Osteoblast (primary cell): ENCODE measurements at places on chromosomes 16 and 17.
A peak's percentile ranks its signal among the peaks of the same experiment; 100 is the strongest.

DNA sequence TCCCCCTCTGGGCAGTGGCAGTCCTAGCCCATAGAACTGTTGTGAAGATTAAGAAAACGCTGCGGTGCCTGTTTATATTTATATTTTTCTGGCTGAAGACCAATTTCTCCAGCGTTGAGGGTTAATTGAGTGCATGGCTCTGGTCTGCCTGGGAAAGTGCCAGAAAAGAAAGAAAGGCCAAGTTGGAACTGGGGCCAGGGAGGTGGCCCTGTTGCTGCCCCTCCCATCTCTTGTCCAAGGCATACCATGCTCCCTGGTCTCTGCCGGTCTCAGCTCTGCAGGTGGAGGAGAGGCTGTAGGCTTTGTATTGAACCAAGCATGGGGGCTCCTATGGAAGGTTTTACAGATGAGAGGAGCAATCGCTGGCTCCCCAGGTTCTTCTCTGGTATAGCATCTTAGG lies 124.7 kb downstream of the MGAT5B start:
- no peak for DNase-seq

GRCh38 chr17:82309656-82310570 lies 7.5 kb downstream of the CD7 start:
- DNase-seq, result no peak

- no peak for DNase-seq
These were observed 48.9 kb downstream of the FBXL20 start for GRCh38 chr17:39352511-39352910.

DNA sequence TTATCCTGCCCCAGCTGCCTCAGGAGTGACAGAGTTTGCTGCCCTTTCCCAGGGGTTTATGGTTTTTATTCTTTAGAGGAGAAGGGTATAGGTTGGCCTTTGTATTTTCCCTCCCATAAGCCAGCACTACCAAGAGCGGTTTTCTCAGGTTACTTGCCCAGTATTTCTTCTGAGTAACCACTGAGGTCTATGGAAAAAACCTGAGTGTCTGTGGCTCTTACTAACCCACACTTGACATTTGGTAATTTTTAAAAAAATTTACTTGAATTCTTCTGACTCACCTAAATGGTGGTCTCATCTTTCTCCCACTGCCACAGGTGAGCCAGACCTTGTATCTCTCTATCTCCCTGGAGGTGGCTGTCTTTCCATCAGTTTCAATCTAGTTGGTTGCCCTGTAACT lies 6.0 kb downstream of the SLC7A6 start:
- DNase-seq, result no peak

DNA sequence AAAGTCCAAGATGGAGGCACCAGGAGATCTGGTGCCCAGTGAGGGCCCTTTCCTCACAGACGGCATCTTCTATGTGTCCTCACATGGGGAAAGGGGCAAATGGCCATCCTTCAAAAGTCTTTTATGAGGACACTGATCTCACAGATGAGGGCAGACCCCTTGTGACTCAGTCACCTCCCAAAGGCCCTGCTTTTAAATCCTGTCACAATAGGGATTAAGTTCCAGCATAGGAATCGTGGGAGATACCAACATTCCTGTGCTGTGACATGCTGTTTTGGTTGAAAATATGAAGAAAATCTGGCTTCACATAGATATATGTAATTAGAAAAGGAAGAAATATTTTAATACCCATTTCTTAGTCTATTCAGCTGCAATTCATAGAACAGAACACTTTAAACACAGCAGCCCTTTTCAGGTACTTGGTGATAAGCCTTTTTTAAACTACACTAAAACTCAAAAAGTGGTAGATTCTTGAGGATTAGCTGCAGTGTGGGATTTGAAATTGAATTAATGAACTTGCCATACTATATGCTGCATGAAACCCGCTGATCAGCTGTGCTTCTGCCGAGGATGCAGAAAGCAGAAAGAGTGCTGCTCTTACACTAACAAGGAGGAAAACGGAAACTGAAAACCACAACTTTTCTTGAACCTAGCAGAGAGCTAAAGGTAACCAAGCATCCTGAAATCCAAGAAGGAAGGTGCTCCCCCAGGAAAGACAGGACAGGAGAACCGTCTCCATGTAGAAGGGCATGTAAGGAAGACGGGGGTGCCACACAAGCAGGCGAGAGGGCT lies 32.7 kb downstream of the VPS53 start:
- peak; percentile 90 for DNase-seq

- DNase-seq, result peak; percentile 31
These were observed 4.8 kb downstream of the NEK8 start for GRCh38 chr17:28733346-28733745.

GRCh38 chr16:8955828-8956227 lies 7.9 kb downstream of the USP7 start:
- peak; percentile 41 for DNase-seq

- no peak for DNase-seq
These were observed 150.8 kb downstream of the GRIN2A start for GRCh38 chr16:10031473-10031872.

DNA sequence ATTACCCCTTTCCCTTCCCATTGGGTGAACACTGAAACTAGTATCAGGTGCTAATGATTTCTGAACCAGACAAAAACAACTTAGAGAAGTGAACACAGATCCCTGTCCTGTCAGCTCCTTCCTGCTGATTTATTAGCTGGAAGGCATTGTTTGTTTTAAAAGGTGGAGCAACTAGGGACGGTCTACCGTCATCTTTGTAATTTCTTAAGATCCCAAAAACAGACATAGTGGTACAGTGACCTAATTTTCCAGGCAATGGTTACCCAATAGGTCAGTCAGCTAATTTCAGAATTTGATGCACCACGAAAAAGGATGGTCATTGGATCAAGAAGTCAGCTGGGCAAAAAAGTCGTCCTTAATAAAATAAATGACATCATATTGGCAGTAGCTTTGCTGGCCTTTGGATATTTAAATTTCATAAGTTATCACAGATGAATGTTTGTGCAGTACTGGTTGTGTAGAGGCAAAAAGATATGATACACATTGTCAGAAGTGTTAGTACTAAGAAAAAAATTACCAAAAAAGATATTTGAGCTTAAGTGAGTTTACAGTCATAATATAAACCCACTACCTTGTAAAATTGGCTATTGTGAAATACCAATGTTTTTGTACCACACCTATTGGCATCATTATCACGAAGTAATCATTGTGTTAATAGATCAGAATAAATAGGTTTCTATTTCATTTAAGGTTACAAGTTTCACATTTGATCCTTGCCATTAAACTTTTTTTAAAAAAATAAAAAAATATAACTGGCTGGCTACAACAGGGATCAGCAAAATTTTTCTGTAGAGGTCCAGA lies 27.2 kb upstream of the KCNJ16 start:
- DNase-seq, result no peak

DNA sequence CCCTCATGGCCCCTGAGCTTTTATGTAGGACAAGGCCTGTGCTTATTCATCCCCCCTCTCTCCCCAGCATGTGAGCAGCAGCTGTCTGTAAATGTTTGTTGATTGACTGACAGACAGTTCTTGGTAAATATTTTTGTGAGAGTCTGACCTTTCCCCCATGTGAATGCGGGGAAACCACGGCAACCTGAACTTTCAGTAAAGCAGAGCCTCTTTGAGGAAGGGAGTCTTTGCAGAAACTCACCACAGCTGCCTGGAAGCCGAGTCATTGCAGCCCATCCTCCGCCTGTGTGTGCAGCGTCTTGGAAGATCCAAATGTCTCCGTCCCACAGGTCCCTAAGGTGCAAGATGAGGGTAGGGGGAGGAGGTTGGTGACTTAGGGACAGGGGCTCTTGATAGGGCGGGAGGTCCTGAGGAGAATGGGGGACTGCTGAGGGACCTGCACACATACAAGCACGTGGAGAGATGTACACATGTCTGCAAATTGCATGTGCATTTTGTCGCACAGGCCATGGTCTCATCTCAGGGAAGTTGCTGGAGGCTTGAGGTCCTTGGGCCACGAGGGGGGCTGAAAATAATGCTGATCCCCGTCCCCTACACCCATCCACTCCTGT lies 23.0 kb upstream of the IL21R start:
- no peak for DNase-seq

- DNase-seq, result peak; percentile 99
These were observed 102.6 kb downstream of the ZNF778 start for GRCh38 chr16:89319886-89320781.

GRCh38 chr17:1724351-1724868 lies at the start of gene WDR81:
TSS of gene WDR81 (plus strand) at chr17:1724704. CDS start at chr17:1724960, 256 bp downstream.
- peak; percentile 99 for DNase-seq

DNA sequence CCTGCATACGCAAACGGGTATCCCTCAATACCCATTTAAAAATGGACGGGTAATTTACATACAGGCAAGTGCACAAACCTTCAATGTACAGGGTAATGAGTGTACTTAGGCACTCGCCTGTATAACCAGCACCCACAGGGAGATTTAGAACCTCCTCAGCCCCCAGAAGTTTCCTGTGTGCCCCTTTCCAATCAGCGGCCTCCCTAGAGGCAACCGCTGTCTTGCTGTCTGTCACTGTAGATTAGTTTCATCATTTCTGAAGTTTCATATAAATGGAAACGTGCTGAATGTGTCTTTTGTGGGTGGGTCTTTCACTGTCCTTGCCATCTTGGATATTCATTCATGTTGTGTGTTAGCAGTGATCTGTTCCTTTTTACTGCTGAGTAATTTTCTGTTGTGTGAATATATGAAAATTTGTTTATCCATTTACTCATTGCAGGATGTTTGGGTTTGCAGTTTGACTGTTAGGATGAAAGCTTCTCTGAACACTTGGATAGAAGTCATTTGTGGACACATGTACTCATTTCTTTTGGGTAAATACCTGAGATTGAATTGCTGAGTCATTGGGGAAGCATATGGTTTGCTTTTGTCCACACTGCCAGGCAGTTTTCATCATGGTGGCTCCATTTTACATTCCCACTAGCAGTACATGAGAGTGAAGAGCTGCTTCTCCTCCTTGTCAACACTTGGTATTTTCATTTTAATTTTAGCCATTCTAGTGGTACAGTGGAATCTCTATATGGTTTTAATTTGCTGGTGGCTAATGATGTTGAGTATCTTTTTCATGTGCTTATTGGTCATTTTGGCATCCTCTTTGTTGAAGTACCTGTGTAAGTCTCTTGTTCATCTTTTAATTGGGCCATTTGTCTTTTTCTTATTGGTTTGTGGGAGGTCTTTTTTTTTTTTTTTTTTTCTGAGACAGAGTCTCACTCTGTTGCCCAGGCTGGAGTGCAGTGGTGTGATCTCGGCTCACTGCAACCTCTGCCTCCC lies 2.1 kb upstream of the ADCY7 start:
- peak; percentile 51 for DNase-seq

GRCh38 chr16:66250686-66251431 lies 115.6 kb upstream of the CDH5 start:
- peak; percentile 62 for DNase-seq

- peak; percentile 50 for DNase-seq
These were observed 46.7 kb upstream of the JPH3 start for GRCh38 chr16:87555647-87556046.

DNA sequence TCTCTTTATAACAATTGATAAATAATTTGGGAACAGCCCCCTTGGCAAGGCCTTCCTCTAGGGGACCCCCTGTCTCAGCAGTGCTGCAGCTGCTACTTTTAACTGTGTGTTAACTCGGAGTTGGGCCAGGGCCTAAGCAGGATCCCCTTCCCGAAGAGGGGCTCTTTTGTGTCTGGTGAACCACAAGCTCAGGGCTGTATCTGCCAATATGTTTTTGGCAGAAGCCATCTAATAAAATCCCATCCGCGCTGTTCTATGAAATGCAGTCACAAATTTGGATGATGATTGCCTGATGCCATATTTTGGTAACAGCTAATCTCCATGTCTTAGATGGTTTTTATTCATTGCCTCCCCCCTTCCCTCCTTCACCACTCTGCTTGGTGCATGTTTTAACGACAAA lies 267.7 kb downstream of the FTO start:
- DNase-seq, result no peak

DNA sequence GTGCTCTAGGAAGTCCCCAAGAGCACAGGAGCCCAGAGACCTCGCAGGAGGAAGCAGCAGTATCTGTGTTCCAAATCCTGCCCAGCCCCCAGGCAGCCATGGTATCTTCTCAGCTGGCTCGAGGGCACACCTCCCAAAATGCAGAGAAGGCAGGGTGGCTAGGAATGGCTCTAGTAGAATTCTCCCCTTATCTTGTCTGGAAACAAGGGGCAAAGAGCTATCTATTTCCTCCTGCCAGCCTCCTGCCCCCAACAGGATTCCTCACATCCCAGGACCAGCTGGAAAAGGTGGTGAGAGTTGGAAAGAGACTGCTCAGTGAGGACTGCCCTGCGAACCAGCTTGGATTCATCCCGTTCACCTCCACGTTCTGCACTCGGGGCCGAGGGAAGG lies 8.6 kb upstream of the TSPOAP1 start:
- DNase-seq, result peak; percentile 90

GRCh38 chr17:63480826-63481487 lies 4.1 kb downstream of the ACE start:
- peak; percentile 79 for DNase-seq
